Gastroesophageal sphincter (tissue), 4 donors: ENCODE measurements at places on chromosomes 3 and 15.

DNA sequence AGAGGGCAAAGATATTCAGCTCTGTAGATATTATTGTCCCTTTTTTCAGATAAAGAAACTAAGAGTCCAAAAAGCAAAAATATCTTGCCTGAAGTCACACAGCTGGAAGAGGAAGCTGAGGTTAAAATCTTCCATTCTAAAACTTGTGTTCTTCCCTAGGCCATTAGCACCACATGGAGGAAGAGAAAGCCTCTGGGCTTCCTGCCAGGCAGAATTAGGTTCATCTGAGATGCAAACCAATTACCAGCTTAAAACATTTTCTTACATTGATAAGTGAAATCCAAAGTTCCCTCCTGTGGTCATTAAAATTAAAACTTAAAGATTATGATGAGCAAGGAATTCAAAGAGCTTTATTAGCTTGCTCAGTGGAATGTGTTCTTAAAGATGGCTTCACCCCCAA, 235.3 kb upstream of the SETMAR start:
- no peaks in the 10 kb centered on the region for H3K27me3 ChIP-seq
- H3K36me3 ChIP-seq, result no peaks in the 10 kb centered on the region
- H3K4me1 ChIP-seq, result no peaks in the 10 kb centered on the region
- no peak for ATAC-seq
- H3K27ac ChIP-seq, result no peak overlapping the region

DNA sequence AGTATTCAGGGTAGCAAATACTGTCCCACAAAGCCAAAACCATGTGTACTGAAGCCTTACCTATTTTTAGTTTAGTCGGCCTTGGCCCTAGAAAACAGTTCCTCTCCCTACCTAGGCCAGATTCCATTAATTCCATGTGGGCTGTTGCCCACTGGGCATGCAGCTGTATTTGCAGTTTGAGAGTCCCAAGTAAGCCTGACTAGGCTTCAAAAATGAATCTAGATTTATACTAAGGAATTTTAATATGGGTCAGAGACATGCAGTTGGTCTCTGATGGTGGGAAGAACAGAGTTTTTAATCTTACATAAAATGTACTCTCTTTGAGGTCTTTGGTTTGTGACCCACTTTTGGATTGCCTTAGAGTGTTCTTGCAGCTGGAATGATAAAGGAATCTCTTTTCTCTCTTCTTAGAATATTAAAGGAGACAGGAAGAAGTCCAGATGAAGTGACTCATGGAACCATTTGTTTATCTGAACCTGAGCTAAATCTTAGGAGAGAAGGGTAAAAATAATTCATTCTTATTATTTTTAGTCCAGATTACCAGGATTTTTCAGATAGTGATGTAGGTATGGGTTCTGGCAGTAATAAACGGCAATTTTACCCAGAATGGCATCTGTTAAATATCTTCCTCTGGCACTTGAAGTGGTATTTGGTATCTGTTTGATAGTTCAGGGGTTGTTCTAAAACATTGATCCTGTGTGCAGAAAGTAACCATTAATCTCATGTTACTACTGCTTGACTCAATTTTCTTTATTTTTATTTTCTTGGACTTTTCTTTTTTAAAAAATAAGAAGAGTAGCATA, 33.8 kb downstream of the GLCE start:
- H3K4me3 ChIP-seq, result no peak overlapping the region
- H3K27ac ChIP-seq, result peak overlapping the region; percentile 39
- peaks cover 16% of the 10 kb centered on the region for H3K4me1 ChIP-seq
- H3K27me3 ChIP-seq, result no peaks in the 10 kb centered on the region

GRCh38 chr15:28930011-28930410, 44.2 kb downstream of the APBA2 start:
- no peaks in the 10 kb centered on the region for H3K27me3 ChIP-seq
- no peaks in the 10 kb centered on the region for H3K36me3 ChIP-seq
- no peak overlapping the region for H3K27ac ChIP-seq
- ATAC-seq, result no peak
- H3K4me1 ChIP-seq, result no peaks in the 10 kb centered on the region

GRCh38 chr3:10248984-10249748, 907 bp downstream of the TATDN2 start:
- H3K4me3 ChIP-seq, result peak overlapping the region; percentile 56
- H3K4me1 ChIP-seq, result peaks cover 57% of the 10 kb centered on the region
- no peak for ATAC-seq
- no peaks in the 10 kb centered on the region for H3K27me3 ChIP-seq
- H3K27ac ChIP-seq, result peak overlapping the region; percentile 98

DNA sequence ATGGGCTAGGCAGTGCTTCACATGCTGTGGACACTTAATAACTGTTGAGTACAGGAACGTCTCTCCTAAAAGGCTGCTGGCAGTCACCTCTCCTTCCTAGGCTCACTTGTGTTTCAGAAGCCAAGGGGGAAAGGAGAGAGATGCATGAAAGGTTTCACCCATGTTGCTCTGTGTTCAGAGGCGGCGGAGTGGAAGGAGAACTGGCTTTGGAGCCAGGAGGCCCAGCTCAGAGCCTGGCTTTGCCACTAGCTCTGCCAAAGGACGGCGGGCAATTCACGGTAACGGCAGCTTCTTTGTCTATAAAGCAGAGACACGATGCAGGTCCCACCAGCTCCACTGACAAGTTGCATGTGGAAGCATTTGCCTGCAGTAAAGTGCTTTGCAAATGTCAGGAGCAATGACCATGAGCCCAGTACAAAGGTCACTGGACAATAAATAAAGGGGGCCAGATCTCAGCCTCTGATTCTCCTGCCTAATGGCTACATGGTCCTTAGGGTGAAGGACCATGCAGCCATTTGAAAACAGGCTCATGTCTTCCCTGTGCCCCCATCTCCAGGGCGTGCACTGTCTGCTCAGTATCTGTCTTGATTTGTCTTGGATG, 171.7 kb upstream of the TLE3 start:
- H3K36me3 ChIP-seq, result no peaks in the 10 kb centered on the region
- no peak overlapping the region for H3K4me3 ChIP-seq
- no peak for ATAC-seq
- no peaks in the 10 kb centered on the region for H3K27me3 ChIP-seq

GRCh38 chr15:70407955-70408354, 310.2 kb upstream of the TLE3 start:
- H3K4me1 ChIP-seq, result no peaks in the 10 kb centered on the region
- H3K4me3 ChIP-seq, result no peak overlapping the region
- no peak for ATAC-seq
- H3K27ac ChIP-seq, result no peak overlapping the region
- peaks cover 15% of the 10 kb centered on the region for H3K27me3 ChIP-seq

- H3K27me3 ChIP-seq, result no peaks in the 10 kb centered on the region
- ATAC-seq, result no peak
Observed at GRCh38 chr15:87496109-87496508, 760.4 kb downstream of the NTRK3 start.

GRCh38 chr3:106160396-106160795, 291.6 kb upstream of the CBLB start:
- H3K4me1 ChIP-seq, result no peaks in the 10 kb centered on the region
- H3K27ac ChIP-seq, result no peak overlapping the region
- no peak overlapping the region for H3K4me3 ChIP-seq
- no peak for ATAC-seq
- no peaks in the 10 kb centered on the region for H3K27me3 ChIP-seq

- H3K27me3 ChIP-seq, result no peaks in the 10 kb centered on the region
- ATAC-seq, result no peak
- H3K27ac ChIP-seq, result no peak overlapping the region
- H3K36me3 ChIP-seq, result no peaks in the 10 kb centered on the region
- no peak overlapping the region for H3K4me3 ChIP-seq
Observed at GRCh38 chr3:153615863-153616262, 453.8 kb downstream of the RAP2B start.

- ATAC-seq, result peak; percentile 36
- H3K4me3 ChIP-seq, result no peak overlapping the region
- H3K27me3 ChIP-seq, result no peaks in the 10 kb centered on the region
- H3K36me3 ChIP-seq, result peaks cover 32% of the 10 kb centered on the region
Observed at GRCh38 chr3:33074217-33075067, 22.5 kb downstream of the GLB1 start.

- H3K36me3 ChIP-seq, result no peaks in the 10 kb centered on the region
- no peak overlapping the region for H3K27ac ChIP-seq
- no peaks in the 10 kb centered on the region for H3K4me1 ChIP-seq
- ATAC-seq, result peak; percentile 19
- peak overlapping the region; percentile 12 for H3K4me3 ChIP-seq
Observed at GRCh38 chr3:189630767-189631372, 319 bp upstream of the TP63 start.

- peaks cover 29% of the 10 kb centered on the region for H3K27me3 ChIP-seq
- H3K4me3 ChIP-seq, result no peak overlapping the region
- H3K27ac ChIP-seq, result no peak overlapping the region
- H3K36me3 ChIP-seq, result no peaks in the 10 kb centered on the region
- ATAC-seq, result no peak
Observed at GRCh38 chr3:51720292-51721061, 13.6 kb downstream of the GRM2 start.

GRCh38 chr15:70385711-70386110, 288.0 kb upstream of the TLE3 start:
- no peaks in the 10 kb centered on the region for H3K4me1 ChIP-seq
- no peak overlapping the region for H3K4me3 ChIP-seq
- H3K27ac ChIP-seq, result no peak overlapping the region
- no peaks in the 10 kb centered on the region for H3K36me3 ChIP-seq

GRCh38 chr3:17258823-17259436, 374.2 kb downstream of the PLCL2 start:
- no peak for ATAC-seq
- no peaks in the 10 kb centered on the region for H3K27me3 ChIP-seq
- no peaks in the 10 kb centered on the region for H3K36me3 ChIP-seq
- no peak overlapping the region for H3K27ac ChIP-seq
- H3K4me3 ChIP-seq, result no peak overlapping the region

- no peaks in the 10 kb centered on the region for H3K36me3 ChIP-seq
- peaks cover 35% of the 10 kb centered on the region for H3K4me1 ChIP-seq
- no peaks in the 10 kb centered on the region for H3K27me3 ChIP-seq
- peak; percentile 86 for ATAC-seq
Observed at GRCh38 chr15:63093486-63094205, 28.0 kb upstream of the LACTB start.

- peaks cover 16% of the 10 kb centered on the region for H3K4me1 ChIP-seq
- peak overlapping the region; percentile 72 for H3K4me3 ChIP-seq
- H3K27ac ChIP-seq, result no peak overlapping the region
- no peaks in the 10 kb centered on the region for H3K27me3 ChIP-seq
Observed at GRCh38 chr15:100601163-100601562, 821 bp downstream of the LINS1 start.

- H3K36me3 ChIP-seq, result no peaks in the 10 kb centered on the region
- H3K4me1 ChIP-seq, result peaks cover 9% of the 10 kb centered on the region
- ATAC-seq, result no peak
- H3K27ac ChIP-seq, result no peak overlapping the region
- no peaks in the 10 kb centered on the region for H3K27me3 ChIP-seq
Observed at GRCh38 chr3:154274348-154274747, 49.9 kb downstream of the DHX36 start.

- H3K27ac ChIP-seq, result peak overlapping the region; percentile 94
- H3K4me3 ChIP-seq, result no peak overlapping the region
- peaks cover 11% of the 10 kb centered on the region for H3K4me1 ChIP-seq
- no peaks in the 10 kb centered on the region for H3K27me3 ChIP-seq
- ATAC-seq, result no peak
- no peaks in the 10 kb centered on the region for H3K36me3 ChIP-seq
Observed at GRCh38 chr3:50602595-50603191, 8.9 kb downstream of the CISH start.

DNA sequence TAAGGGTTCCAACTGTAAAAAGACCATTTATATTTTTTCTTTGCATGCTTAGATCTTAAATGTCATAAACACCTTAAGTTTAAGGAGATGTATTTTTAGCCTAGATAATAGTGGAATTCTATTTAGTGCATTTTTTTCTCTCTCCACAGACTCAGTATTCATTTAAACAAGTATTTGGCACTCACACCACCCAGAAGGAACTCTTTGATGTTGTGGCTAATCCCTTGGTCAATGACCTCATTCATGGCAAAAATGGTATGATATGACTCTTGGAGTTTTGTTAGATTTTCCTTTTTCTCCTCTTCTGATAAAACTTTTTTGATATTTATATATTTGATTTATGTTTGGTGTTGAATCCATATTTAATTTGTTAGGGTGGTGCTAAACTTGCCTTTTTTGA, 7.3 kb downstream of the KIF23 start:
- no peak overlapping the region for H3K27ac ChIP-seq
- no peaks in the 10 kb centered on the region for H3K27me3 ChIP-seq
- H3K4me3 ChIP-seq, result no peak overlapping the region
- H3K4me1 ChIP-seq, result no peaks in the 10 kb centered on the region
